ENCODE measurements at places on chromosomes 16 and 17. TPM values are rescaled to one million over a fixed set of nuclear protein-coding genes. Genes with fewer than 3 reads are reported as not detected.

HOXB6 gene
- 48.2 TPM for total RNA-seq

DNA sequence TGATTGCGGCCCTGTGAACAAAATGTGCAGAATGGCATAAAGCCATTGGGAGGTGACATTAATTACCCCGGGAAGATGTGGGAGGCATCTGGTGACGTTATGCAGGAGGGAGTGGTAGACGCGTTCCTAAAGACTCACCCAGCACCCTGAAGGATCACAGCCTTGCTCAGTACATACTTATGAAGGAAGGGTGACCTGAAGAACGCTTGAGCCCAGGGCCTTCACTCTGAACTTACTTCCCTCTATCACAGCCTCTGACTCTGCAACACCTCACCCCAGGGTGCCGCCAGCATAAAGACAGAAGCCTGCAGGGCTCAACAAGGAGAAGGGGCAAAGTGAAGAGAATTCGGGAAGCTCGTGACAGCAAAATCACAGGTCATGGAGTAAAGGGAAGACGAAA is 9.4 kb downstream of the MFSD6L start:
- DNase-seq, result no peak

KRT31 gene
- total RNA-seq, result not detected

- DNase-seq, result no peak
Observed at GRCh38 chr17:57899391-57899790, 49.5 kb upstream of the MRPS23 start.

ATP2C2 gene
- total RNA-seq, result not detected

- no peak for DNase-seq
Observed at GRCh38 chr17:63998721-63999679, 849 bp downstream of the PRR29 start.

All from glomerular endothelial cell (primary cell).